ENCODE measurements at places on chromosomes 4 and X.

- no peak for DNase-seq
Measured at GRCh38 chr4:56426273-56426672, 9.1 kb downstream of the PPAT start.

DNA sequence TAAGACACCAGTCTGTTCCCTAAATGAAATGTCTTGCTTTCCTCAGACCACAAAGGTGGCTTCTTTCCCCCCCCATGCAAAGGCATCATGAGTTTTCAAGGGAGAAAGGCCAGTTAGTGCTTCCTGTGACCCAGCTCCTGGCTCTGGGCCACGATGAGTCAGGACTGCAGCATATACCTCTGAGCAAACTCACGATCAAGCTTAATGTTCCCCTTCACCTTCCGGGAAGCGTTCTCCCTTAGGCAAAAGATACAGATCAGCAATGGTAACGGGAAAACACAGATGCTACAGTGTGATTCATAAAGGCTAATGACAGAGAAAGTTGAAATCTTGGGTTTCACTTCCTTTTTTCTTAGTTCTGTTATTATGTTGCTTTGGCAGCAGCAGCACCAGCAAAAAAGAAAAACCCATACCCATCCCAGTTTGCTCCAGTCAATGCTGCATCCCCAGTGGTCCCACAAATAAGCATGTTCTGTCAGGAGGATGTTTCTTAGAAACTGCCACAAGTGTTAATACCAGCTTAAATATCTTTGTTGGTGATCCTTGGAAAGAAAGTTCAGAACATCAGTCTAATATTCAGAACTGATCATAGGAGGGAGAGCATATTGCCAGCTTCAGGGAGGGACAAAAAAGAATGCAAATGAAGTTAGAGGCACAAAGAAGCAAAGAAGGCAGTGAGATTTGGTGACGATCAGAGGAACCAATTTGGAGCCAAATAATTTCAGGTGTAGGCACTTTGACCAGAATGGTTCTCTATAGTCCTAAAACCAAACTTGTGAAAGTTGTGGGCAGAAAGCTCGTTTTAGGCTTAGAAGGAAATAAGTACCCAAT is 41.2 kb downstream of the LONRF3 start:
- DNase-seq, result peak; percentile 38

DNA sequence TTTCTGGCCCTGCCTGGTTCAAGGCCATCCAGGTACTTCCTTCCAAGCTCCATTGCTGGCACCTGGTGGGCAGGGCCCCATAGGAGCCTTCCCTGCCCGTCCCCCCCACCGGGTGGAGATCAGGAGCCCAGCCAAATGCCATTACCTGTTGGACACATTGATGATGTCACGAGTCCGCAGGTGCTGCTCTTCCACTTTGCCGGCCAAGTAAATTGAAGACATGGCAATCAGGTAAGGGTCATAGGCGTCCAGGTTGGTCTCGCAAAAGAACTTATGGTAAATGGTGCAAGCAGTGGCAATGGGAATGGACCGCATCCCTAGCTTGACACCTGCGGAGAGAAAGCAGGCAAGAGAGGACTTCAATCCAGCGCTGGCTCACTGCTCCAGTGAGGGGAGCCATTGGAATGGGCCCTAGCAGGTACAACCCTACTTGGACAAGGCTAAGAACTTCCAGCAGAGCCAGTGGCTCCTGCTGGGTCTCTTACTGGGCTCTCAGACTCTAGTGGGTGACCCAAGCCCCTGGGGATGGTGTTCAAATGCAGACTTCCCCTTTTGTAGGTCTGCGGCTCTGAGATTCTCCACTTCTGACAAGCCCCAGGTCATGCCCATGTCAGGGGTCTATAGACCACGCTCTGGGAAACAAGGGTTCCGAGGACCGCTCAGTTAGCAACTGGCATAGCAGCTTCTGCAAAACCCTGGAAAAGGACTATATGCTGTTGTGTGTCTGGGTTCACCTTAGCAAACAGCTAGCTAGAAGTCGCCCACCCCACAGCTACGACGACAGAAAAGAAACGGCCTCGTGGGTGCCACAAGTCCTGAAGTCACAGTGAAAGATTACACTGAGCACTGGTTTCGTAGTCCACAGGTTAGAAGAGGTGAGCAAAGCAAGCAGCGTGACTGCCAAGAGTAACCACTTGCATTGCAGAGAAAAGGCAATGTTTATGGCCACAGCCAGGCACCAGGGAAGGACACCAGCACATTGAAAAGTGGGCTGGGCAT is 2.8 kb downstream of the CCNQ start:
- DNase-seq, result no peak

- no peak for DNase-seq
Measured at GRCh38 chr4:63919636-63920365, 489.4 kb downstream of the TECRL start.

- no peak for DNase-seq
Measured at GRCh38 chrX:39022106-39022505, 220.8 kb downstream of the MID1IP1 start.

GRCh38 chr4:184850018-184850417 is 24.2 kb upstream of the ACSL1 start:
- DNase-seq, result no peak

DNA sequence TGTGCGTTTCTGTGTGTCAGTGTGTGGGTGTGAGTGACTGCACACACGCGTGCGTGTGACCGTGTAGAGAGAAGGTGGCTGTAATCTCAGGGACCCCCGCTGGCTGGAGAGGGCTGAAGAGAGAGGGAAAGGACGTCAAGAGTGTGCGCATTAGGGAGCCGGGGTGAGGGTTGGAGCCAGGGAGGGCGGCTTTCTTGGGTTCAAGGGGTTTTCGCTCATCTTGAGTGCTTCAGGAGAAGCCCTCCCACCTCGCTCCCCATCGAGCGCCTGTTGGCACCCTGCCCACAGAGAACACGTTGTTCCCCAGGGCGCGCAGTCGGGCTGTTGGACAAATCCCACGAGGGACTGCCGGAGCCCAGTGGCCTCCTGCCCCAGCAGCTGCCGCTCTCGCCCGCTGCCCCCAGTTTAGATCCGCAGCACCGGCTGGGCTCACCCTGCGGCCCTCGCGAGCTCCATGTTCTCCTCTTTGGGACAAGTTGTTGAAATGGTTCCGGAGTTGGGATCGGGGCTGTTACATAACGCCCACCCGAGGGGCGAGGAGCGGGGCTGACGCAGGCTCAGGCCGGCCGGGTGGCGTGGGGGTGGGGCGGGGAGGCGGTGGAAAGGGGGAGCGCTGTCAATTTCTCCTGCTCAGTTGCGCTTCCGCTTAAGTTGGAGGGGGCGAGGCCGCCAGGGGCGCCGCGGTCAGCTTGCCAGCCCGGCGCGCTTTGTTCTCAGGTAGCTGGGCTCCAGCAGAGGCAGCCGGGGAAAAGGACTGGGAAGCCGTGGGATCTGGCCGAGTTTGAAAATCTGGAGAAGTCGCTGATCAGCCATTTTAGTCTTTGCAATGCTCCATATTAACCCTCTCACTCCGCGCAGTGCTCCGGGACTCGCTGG is 1.6 kb downstream of the GRIA2 start:
- DNase-seq, result no peak

DNA sequence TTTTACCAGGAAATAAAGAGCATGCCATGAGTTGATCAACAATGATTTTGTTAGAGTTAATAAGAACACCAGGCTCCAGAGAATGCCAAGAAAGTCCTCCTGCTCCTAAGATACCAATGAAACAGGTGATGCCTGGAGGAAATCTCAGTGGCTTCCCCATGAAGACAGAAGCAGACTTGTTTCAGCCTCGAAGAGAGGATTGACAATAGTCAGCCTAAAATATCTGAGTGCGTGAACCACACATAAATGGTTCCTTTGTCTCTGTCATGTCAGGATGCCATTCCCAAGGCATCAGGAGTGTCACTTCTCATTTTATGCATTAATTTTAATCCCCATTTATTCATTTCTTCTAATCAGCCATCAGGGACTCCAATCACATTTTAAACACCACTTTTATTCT is 69.6 kb downstream of the PHOX2B start:
- DNase-seq, result no peak

DNA sequence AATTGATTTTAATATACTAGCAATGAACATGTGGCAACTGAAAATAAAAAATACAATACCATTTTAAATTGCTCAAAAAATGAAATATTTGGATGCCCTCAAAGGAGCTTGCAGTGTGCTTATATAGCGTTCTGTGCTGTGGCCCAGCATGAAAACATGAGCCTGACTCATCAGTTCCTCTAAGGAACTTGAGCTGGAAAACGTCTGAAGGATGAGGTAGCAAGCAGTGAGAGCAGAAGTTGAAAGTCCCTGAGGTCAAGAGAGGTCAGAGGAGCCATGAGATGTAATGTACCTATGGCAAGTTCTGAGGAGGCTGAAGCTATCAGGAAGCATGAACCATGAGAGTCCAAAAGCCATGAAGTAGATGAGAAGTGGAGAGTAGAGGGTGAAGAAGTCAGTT is 59.7 kb downstream of the HMGB3 start:
- DNase-seq, result no peak

DNA sequence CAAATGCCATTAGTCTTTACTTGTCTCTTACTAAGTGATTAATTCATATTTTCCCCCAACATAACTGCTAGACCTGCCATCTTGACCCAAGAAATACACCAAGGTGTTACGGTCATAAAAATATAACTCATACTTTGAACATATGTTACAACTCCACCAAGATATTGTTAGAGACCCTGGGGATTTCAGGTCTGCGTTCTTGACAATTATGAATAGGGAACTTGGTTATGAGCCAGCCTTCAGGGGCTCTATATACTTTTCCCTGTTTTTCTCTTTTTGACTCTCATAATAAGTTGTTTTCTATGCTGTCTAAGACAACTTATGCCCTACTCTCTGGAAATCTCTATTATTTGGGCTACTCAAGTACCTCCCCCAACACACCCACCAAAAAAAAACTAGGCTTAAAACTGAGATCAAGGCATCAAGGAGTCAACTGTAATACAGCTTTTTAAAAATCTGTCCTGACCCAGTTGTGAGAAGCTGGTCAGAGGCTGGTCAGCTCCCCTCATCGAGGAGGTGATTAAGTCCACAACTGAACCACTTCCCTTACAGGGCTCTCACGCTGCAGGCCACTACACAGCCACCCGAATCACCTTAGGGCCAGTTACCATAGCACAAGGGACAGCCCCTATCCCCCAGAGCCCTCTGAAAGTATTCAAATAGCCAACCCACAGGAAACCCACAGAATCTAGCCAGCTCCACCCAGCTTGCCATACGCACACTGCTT is 10.5 kb upstream of the TLR3 start:
- DNase-seq, result no peak

- no peak for DNase-seq
Measured at GRCh38 chr4:111954550-111954949, 190.7 kb upstream of the FAM241A start.

- DNase-seq, result no peak
Measured at GRCh38 chr4:16582036-16582435, 316.4 kb downstream of the LDB2 start.

DNA sequence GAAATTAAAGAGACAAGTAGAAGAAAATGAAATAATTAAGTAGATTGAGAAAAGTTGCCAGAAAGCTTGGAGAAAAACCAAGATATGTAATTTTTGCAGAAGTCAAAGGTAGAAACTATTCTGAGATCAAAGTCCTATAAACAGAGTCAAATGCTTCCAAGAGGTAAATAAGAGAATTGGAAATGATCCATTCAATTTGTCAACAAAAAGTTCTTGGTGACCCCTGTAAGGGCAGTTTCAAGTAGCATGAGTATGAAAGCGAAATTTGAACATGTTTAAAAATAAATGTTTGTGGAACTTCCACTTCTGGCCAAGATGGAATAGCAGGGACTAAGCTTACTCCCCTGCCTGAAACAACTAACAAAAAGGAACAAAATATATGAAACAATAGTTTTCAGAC is 562.0 kb downstream of the SMARCA1 start:
- DNase-seq, result no peak

DNA sequence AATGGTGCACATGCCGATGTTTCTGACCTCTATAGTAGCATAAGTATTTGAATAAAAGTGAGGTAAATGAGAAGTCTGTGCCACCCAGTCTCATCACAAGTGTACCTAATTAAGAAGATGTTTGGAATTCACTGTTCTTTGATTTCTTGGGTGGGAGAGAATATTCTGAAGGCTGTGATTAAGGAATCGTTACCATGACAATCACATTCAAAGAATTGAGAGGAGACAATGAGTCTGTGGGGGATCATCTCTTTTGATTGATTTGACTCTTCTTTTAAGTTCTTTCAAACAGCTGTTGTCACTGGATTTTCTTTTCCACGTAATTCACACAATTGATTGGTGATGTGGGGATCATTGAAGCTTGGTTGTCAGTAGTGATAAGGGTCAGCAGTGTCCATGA is 18.1 kb downstream of the FHL1 start:
- DNase-seq, result no peak

GRCh38 chr4:16217300-16218051 is 8.8 kb downstream of the TAPT1 start:
- DNase-seq, result no peak

GRCh38 chrX:14920196-14920595 is 47.0 kb downstream of the MOSPD2 start:
- DNase-seq, result no peak

GRCh38 chr4:75081561-75081960 is 148.6 kb downstream of the PARM1 start:
- no peak for DNase-seq

DNA sequence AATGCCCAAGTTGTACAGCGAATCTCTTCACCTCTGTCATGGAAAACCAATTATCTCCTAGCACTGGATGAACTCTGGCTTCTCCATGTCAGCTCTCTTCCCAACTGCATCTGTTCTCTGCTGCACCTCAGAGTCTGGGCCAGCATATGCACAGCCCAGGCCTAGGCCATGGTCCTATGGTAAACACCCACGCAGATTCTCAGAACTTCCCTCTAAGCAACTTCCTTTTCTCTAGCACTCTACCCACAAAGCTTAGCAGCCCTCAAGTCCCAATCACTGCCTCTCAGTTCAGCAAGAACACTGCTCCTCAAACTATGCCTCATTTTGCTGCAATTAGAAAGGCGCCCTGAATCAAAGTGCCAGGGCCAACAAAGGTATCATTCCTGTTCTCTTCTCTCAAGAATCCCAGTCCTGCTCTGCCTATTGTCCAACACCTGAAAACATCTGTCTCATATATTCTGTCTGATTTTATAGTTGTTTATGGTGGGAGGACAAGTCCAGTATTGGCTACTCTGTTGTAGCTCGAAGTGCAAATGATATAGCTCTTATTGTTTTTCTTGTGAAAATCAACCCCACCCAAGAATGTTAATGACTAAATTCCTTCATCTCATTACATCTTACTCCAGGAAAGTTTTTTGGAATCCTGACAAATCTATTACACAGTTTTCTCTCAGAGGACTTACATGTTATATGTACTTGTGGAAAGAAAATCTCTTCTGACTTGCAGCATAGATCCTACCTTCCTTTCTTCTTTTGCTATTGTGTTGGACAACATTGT is 85.4 kb downstream of the DCHS2 start:
- no peak for DNase-seq

DNA sequence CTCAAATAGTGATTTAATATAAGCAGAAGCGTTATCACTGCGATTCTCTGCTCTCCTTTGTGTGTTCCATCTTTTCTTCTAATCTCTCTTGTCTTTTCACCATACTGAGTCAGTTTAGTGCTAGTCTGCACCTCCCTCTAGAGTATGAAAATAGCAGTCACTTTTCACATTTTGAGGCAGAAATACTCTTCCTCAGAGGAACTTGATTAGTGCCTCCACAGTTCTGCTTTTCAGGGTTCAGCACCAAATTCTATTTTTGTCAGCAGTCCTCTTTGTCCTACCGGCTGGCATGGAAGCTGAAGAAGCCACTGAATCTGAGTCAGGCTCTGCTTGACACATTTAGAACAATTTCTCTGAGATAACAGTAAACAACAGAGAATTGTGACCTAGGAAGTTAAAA is 49.7 kb upstream of the ANKRD17 start:
- no peak for DNase-seq

GRCh38 chrX:102934624-102935023 is 2.4 kb upstream of the RAB40AL start:
- DNase-seq, result peak; percentile 31

- no peak for DNase-seq
Measured at GRCh38 chrX:148865277-148866210, 365.1 kb downstream of the AFF2 start.

Data from activated CD4-positive, alpha-beta T cell treated with anti-CD3 and anti-CD28 coated beads for 24 hours (primary cell).